ENCODE measurements at places on chromosomes 2 and 18.

- DNase-seq = no peak
Observed at GRCh38 chr2:144404586-144405314, 115.2 kb downstream of the ZEB2 start.

- DNase-seq = peak; percentile 66
Observed at GRCh38 chr18:49647496-49648168, 85.8 kb downstream of the LIPG start.

GRCh38 chr2:55926974-55927373, 3.4 kb upstream of the EFEMP1 start:
- no peak for DNase-seq

GRCh38 chr2:39240758-39241157, 3.0 kb downstream of the CDKL4 start:
- DNase-seq = no peak

- DNase-seq = peak; percentile 35
Observed at GRCh38 chr18:12376034-12376753, 833 bp downstream of the AFG3L2 start.

DNA sequence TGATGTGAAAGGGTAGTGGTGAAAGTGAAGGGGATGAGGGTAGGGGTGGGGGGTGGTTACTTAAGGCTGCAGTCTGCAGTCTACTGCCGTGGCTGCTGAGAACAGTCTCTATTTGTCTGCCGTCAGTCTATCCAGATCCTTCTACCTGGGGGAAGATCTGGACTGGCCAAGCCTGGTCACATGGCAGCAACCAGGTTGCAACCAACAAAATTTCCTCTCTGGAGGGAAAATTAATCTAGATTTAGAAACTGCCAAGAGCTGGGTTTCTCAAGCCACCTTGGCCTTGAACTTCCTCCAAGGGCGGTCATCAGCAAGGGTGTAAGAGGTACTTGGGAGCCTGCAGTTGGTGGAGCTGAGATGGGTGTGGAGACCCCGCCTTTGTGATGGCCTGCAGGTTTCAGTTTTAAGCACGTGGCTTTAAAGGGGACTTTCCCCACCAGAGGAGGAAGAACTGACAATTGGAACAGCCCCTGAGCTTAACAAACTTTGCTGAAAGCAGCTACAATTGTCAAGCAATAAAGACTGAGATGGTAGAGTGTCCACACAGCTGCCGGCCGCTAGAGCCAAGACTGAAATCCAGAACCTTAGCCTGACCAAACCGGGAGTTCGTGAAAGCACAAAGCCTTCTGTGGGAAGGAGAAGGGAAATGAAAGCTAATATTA, 31.4 kb upstream of the KCMF1 start:
- no peak for DNase-seq

All from EL (cell line).